ENCODE measurements at places on chromosomes 5 and 9. TPM values are rescaled to one million over a fixed set of nuclear protein-coding genes. Genes with fewer than 3 reads are reported as not detected.

Gene MEIKIN
- total RNA-seq = not detected

- DNase-seq = no peak
Measured at GRCh38 chr5:167863883-167864282, 427.6 kb upstream of the WWC1 start.

Gene PPP3R2
- not detected for total RNA-seq

Gene SAXO1
- under 0.01 TPM for total RNA-seq

Gene PSD2
- total RNA-seq = 0.05 TPM
